AG08395 (cell line): ENCODE measurements at places on chromosomes 7 and 10.

GRCh38 chr10:8499312-8499711 lies 444.8 kb downstream of the GATA3 start:
- no peak for DNase-seq

DNA sequence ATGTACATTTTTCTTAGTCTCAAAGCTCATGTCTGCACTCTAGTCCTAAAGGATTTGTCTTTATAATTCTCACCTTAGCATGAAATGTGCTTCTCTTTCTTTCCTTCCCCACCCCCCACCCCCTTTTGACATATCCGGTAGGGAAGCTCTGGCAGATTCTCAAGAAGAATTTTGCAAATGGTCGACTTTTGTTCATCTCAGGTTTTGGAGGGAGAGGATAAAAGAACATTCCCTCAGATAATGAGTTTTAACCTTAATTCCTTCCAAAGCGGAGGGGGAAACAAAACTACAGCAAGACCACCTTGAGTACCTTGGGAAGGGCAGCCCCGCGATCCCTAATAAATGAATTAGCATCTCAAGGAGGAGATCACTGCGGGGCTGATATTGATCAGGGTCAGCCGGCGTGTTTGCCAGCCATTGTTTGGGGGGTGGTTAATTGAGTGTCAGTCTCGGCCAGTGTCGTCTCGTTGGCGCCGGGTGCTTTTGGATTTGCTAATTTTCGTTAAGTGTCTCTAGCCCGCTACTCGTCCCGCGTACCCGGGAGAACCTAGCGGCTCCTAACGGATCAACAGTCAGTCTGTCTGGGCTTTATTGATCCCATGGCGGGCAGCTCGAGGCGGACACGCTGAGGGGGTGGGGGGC lies 874 bp upstream of the BAMBI start:
- DNase-seq = no peak

DNA sequence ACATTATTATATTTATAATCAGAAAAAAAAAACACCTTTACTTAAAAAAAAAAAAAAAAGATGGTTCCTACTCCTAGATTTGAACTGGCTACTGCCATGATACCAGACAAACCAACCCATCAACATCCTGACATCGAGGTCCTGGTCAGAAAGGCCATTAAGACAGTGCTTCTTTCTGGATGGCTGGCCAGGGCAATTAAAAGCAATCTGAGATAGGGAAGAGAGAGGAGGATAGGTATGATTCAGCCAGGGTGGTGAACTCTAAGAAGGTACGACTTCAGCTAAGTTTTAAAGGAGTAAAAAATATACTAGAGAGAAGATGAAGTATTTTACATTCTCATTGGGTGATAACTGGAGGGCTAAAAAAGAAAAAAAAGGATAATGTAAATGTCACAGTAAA lies 139.0 kb downstream of the DOCK4 start:
- DNase-seq = no peak

- no peak for DNase-seq
These were observed 113.5 kb downstream of the PLCE1 start for GRCh38 chr10:94107191-94107590.

DNA sequence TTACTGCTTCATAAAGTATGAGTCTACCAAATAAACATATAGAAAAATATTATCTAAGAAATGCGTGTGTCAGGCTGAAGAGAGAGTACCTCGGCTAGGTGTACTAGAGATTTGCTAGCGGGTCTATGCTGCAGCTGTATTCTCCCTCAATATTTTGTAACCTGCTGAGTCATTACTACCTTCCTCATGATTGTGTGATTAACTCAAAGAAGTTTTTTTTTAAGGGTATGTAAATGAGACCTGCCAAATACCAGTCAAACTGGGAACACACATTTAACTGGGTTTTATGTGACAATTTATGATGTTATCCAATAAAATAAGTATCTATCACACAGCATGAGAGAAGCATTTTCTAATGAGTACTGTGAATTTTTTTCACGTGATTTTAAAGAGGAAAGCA lies 180.4 kb downstream of the RNF133 start:
- DNase-seq = no peak

GRCh38 chr10:49569031-49569631 lies 30.2 kb upstream of the ERCC6 start:
- DNase-seq = peak; percentile 36

DNA sequence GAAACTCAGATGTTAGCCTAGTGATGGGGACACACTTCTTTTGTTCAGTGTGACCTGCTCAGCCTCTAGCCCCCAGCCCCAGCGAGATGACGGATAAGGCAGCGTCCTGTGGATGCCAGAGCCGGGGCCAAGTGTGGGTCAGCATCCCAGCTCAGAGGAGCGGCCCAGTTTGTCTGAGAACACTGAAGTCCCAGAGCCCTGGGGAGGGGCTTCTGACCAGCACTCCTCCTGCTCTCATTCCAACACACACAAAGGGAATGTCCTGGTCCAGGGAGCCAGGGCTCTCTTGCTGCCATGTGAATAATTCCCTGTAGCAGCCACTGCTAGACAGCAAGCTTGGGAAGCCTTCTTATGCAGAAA lies 4.5 kb upstream of the ATP6V0E2 start:
- no peak for DNase-seq

- no peak for DNase-seq
These were observed 138.1 kb upstream of the CHST15 start for GRCh38 chr10:124231168-124232155.

DNA sequence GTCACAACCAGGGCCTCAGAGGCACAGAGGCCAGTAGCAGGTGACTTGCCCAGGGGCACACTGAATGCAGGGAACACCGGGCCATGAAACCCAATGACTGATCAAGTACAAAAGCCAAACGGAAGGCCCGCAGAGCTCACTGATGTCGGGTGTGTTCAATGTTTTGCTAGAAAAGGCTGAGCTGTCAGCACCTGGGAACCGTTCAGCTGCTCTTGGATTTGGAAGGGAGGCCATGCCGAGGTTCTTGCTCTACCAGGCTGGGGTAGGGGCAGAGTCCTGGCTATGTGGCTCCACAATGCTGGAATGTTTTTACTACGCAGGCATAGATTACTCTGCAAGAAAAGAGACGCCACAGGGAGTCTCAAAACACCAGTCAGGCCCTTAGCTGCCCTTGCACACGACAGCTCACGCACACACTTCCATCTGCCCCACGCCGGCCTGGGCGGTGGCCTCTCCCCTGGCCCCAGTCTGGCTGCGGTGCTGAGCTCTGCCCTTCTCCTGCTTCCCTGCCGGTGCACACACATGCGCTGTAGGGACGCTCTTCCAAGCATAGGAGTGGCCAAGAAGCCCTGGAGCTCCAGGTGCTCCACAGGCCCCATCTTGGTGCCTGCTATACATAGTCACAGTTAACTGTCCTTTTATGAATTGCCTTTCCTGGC lies 79.9 kb downstream of the ZRANB1 start:
- DNase-seq = no peak

- peak; percentile 52 for DNase-seq
These were observed 1016.4 kb upstream of the SORCS1 start for GRCh38 chr10:108180878-108181277.

DNA sequence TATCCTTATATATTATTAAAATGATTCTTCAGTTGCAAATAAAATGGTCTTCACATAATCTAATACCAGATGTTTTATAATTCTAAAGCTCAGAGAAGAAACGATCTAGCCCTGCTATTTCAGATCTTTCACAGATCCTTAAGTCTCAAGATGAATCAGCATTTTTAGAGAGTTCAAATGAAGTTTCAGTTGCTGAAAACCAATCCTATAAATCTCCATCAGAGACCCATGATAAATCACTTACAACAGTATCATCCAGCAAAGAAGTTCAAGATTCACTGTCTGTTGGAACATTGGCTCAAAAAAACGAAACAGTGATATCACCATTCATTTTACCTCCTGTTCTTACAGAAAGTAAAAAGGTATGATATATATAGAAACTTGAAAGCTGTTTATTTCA lies 137.0 kb downstream of the CCDC7 start:
- no peak for DNase-seq

DNA sequence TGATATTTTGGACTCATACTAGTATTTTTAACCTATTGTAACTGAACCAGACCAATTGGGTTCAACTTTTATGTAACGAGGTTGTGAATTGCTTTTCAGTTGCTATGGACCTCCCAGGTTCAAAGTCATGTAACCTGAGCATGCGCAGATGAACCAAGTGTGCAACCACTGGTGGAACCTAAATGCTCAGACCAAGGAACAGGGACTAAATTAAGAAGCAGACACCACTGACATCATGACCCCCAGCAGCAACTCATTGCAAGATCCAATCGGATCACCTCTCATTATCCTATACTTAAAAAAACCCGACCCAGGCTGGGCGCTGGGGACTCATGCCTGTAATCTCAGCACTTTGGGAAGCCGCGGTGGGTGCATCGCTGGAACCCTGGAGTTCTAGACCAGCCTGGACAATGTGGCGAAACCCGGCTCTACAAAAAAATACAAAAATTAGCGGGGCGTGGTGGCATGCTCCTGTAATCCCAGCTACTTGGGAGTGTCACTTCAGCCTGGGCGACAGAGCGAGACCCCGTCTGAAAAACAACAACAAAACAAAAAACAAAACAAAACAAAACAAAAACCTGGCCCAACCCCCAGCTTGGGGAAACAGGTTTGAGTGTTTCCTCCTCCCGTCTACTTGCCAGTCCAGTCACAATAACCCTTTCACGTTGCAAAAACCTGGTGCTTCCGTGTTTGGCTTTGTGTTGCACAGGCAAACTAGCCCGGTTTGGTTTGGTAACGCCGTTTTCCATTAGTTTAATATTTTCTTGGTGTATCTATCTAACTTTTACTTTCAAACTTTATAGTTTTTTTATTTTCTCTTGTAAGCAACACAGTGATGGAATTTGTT lies 11.3 kb upstream of the ZNF518A start:
- DNase-seq = no peak

- DNase-seq = no peak
These were observed 42.2 kb downstream of the ZWINT start for GRCh38 chr10:56318816-56319215.

DNA sequence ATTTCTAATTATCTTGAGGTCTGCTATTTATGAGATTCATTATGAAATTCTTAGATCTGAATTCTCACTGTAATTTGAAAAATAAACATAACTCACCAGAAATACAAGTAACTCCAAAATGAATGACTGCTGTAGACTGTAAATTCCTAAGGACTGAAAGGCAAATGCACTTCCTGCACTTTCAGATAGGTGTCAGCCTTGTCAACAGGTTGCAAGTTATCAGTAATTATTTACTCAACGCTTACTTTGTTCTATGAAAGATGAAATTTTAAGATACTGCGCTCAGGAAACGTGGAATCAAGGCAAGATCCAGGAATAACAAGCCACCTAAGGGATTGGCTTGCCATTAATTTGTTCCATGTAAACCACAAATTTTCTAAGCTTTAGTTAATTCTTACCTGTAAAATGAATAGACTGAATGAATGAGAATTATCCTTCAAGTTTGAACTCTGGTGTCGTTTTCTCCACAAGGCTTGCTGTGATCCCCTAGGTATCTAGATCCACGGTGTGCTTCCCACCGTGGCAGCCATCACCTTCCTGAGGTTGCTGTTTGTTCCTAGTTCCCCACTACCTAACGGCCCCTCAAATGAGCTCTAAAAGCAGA lies 12.6 kb downstream of the DHX32 start:
- DNase-seq = peak; percentile 51

GRCh38 chr7:115724400-115725056 lies 306.0 kb downstream of the TFEC start:
- DNase-seq = no peak

GRCh38 chr10:123683865-123684264 lies 17.7 kb downstream of the GPR26 start:
- DNase-seq = no peak

DNA sequence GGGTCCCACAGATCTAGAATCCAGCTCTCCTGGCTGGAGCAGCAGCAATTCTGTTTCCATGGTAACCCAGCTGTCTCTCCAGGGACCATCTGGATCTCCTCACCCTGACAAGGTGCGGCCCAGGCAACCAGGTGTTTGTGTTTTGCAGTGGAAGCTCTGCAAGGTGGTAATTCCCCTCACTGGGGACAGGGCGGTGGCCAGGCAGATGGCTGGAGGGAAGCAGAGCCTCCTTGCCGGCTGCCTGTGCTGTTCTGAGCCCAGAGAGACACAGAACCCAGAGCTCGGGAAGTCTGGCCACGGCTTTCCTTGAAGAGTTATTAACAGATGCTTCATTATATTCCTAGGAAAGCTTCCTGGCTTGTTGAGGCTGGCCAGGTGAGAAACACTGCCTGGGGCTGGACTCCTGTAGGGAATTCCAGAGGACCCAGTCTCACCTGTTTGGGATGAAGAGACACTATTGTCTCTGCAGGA lies 118.2 kb upstream of the PPIF start:
- no peak for DNase-seq

DNA sequence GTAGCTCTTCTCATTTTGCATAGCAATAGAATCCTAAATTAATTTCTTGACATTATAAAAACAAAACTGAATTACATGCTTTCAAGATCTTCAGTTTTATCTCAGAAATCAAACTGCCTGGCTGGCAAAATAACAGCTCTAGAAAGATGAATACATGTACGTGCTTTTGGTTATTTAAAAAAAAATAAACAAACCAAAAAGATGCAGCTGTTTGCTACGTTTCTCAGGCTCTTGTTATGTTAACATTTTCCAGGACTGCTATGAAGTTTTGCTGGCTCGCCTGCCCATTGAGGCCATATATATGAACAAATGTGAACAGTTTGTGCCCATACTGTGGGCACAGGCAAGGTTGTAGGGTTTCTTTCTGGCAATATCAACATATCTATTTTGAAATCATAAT lies 86.6 kb downstream of the ODAD2 start:
- DNase-seq = no peak

GRCh38 chr7:102072003-102072402 lies 214.7 kb upstream of the SH2B2 start:
- DNase-seq = no peak

DNA sequence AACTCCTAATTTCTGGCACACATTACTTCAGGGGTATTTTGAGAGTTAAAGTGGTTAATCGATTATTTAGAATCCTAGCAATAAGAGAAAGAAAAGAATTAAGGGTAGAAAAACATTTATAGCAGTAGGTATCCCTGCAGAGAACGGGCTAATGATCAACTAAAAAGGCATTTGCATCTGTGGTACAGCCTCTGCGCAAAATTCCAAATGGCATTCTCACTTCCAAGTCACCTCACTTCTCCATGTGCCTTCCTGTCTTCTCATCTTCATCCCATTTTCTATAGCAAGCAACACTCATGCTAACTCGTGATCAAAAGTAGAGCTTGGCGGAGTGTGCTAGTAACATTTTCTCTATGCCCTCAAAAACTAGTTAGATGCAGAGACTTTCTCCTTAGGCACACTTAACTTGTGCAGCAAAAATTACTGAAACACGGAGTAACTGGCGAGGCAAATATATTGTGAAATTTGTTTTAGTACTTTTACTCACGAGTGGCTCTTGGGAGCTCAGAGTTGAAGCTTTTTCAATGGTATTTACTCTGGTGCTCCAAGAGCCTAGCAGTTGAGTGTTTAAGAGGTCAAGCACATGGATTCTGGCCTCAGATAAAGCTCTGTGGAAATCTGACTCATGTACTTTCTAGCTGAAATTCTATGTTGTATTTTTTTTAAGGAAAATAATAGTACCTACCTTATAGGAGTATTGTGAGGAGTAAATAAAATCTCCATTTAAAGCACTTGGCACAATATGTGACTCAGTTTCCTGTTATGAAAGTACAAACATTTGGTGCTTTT lies 65.1 kb downstream of the MET start:
- DNase-seq = no peak
